Esophagus squamous epithelium (tissue), 5 donors: ENCODE measurements at places on chromosomes 11 and 22. TPM values are rescaled to one million over a fixed set of nuclear protein-coding genes. Genes with fewer than 3 reads are reported as not detected.

GRCh38 chr22:40423882-40424640 lies 53.7 kb downstream of the SGSM3 start:
- peaks cover 46% of the 10 kb centered on the region for H3K36me3 ChIP-seq
- H3K27ac ChIP-seq = no peak overlapping the region
- H3K4me3 ChIP-seq = no peak overlapping the region
- no peaks in the 10 kb centered on the region for H3K4me1 ChIP-seq
- no peaks in the 10 kb centered on the region for H3K27me3 ChIP-seq

- no peaks in the 10 kb centered on the region for H3K36me3 ChIP-seq
- H3K4me3 ChIP-seq = no peak overlapping the region
- no peak overlapping the region for H3K27ac ChIP-seq
- no peaks in the 10 kb centered on the region for H3K27me3 ChIP-seq
- no peak for DNase-seq
- H3K4me1 ChIP-seq = no peaks in the 10 kb centered on the region
Measured at GRCh38 chr11:93403930-93404329, 73.4 kb downstream of the DEUP1 start.

GRCh38 chr11:116605543-116606459 lies 167.0 kb downstream of the BUD13 start:
- H3K4me3 ChIP-seq = no peak overlapping the region
- no peaks in the 10 kb centered on the region for H3K27me3 ChIP-seq
- H3K4me1 ChIP-seq = no peaks in the 10 kb centered on the region
- no peaks in the 10 kb centered on the region for H3K36me3 ChIP-seq

Gene AQP11
- total RNA-seq = not detected
